ENCODE measurements at places on chromosomes 2 and 18.
A peak's percentile ranks its signal among the peaks of the same experiment; 100 is the strongest.

- DNase-seq: peak; percentile 52
These were observed 1.7 kb upstream of the PDCD1 start for GRCh38 chr2:241860184-241861078.

DNA sequence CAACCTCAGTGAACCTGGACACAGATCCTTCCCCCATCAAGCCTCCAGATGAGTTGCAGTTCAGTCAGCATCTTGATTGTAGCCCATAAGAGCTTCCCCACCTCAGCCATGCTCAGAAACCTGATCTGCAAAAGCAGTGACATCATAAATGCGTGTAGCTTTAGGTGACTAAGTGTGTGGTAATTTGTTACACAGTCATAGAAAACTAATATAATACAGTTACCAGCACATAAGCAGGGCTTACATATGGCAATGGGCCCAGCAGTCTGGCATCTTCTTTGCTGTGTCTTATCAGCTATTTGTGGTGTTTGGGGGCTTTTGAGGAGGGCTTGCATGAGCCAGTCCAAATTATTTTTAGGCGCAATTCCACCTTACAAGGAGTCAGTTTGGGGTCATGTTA, 807.0 kb downstream of the SLC4A3 start:
- no peak for DNase-seq

GRCh38 chr18:38693104-38693503, 1127.5 kb upstream of the CELF4 start:
- no peak for DNase-seq

DNA sequence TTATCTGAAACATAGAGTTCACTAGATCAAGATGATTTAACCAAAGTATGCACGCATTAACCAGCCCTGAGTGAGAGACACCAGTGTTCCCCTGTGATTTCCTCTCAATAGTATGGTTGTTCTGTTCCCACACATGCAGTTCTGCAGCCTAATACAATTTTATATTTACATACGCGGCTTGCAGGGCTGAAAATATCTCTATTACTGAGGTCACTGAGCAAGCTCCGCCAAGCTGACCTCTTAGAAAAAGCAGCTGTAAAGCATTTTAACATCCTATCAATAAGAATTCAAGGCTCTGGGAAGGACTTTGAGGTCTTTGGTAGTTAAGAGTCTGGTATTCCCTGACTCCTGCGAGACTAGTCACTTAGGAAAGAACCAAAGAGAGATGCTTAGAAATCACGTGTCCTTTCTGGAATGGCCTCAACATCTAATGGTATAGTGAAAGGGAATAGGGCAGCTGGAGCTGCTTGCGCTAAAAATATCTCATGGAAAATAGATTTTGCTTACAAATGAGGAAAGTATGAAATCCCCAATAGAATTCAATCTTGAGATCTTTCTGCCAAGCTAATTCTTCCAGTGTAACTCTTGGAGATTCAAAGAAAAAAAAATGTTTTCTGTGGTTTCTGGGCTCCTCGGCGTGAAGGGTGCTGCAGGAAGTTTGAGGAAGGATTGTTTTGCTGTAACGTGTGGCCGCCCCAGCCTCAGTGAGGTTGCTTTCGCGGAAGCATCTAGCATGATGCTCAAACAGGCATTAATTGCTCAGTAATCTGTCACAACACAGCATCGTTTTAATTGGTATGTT, 59.2 kb downstream of the DOCK10 start:
- peak; percentile 58 for DNase-seq

GRCh38 chr2:203352604-203353255, 24.5 kb downstream of the ABI2 start:
- no peak for DNase-seq

DNA sequence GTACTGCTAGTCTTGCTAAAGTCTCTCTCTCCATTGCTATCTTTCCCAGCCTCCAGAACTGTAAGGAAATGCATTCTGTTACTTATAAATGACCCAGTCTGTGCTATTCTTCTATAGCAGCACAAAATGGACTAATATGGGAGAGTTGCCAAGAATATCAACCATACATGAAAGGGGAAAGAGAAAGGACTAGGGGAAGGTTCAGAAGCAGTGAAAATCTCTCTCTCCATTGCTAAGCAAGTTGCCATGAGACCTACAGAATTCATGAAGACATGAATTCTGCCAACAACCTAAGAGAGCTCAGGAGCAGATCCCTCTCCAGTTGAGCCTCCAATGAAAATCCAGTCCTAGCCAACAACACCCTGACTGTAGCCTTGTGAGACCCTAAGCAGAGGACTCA, 3.6 kb upstream of the TRABD2A start:
- no peak for DNase-seq

DNA sequence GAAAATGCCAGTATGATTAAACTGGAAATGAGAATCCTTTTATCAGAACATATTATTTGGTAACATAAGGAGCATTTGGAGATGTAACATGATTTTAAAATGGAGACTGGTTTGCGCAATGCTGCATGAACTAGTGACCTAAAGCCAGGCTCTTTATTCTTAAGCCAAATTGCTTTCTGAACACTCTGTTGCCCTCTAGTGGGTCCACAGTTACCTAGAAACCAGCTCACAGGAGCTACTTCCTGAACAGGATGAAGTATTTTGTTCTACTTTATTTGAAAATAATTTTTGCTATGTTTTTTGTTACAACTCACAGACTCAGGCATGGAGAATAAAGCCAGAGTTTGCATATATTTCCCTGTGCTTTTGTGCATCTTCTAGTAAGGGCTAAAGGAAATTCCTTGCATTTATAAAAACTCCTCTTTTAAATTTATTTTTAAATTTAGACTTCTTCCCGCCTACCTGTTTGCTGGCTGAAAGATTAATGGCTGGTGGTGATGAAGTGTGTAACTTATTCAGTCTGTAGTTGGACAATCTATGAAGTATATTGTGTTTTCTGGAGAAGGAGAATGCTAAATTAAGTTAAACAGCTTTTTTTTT, 146.7 kb downstream of the PARD3B start:
- no peak for DNase-seq

GRCh38 chr2:96888072-96889011, 18.5 kb upstream of the SEMA4C start:
- DNase-seq: no peak
